NCI-H69 (cell line): ENCODE measurements at places on chromosomes 2 and 18.

- no peak for DNase-seq
Observed at GRCh38 chr2:19226871-19227270, 131.6 kb downstream of the OSR1 start.

DNA sequence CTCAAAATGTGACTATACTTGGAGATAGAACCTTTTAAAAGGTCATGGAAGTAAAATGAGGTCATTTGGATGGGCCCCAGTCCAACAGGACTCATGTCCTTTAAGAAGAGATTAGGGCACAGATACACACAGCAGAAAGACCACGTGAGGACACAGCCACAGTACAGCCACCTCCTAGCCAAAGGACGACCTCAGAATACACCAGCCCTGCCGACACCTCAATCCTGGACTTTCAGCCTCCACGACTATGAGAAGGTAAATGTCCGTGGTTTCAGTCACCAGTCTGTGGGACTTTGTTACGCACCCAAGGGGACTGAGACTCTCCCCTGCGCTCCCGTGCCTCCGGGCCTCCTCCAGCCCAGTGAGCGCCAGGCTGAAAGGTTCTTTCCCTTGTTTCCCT lies 30.2 kb upstream of the HPCAL1 start:
- DNase-seq = no peak

DNA sequence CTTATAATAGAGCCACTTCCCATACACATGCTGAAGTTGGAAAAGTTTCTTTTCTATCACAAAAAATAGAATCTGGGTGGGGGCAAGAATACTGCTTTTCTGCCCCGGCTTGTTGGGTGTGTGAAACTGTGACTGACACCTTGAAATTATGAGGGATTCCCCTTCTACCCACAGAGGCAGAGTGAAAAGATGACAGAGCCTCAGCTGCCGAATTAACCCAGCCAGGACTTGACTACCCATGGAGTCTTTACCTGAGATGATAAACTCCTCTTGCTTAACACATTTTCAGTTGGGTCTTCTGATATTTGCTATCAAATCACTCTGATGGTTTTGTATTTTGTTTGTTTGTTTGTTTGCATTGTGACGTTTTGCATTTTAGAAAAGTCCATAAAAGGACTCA lies 66.0 kb upstream of the PMAIP1 start:
- DNase-seq = no peak

- DNase-seq = peak; percentile 62
Observed at GRCh38 chr2:168182550-168183249, 64.7 kb downstream of the STK39 start.

DNA sequence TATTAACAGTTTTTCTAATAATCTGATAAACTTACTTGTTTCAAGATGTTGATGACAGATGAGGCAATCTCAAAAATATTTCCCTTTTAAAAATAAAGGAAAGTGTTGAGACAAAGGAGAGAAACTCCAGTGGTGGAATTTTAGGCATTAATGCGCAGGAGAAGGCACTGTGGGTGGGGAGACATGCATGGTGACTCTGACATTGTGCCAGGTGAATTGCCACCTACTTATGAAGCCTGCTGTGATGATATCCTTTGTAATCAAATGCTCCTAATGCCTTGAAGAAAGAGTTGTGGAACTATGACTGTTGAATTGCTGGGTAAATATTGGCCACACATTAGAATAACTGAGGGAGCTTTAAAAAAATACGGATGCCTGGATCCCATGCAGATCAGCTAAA lies 101.4 kb downstream of the PLA2R1 start:
- peak; percentile 90 for DNase-seq

GRCh38 chr2:220664272-220665107 lies 907.6 kb downstream of the EPHA4 start:
- DNase-seq = no peak

GRCh38 chr2:209425471-209426071 lies 1.7 kb downstream of the MAP2 start:
- DNase-seq = peak; percentile 80

GRCh38 chr2:114089636-114090319 lies 199.9 kb downstream of the ACTR3 start:
- no peak for DNase-seq

DNA sequence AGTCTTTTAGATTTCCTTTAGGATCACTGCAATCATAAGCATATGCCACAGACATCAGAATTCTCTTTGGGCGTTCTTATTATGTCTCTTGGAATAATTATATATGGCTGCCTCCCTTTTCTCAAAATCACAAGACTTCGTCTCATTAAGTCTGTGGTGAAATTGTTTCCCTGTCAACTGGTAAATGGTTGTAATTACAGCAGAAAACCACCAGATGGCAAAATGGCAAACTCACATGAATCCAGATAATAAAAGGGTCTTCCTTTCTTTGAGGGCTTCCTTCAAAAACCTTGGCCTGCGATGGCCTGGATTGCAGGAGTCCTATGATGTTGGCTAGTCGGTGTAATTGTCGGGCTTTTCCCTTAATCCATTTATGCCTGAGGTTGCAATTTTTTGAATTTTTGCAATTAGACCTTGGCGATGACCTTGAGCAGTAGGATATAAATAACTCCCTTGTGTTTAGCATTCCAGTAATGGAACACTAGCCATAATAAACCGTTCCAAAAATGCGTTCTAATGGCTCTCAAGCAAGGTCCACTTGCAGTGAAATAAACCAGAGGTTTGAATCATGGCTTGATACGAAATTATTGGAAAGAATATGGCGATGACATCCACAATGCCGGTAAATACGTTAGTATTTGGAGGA lies 656.4 kb downstream of the MBD2 start:
- peak; percentile 77 for DNase-seq

- peak; percentile 5 for DNase-seq
Observed at GRCh38 chr2:236177604-236177966, 9.4 kb upstream of the GBX2 start.

DNA sequence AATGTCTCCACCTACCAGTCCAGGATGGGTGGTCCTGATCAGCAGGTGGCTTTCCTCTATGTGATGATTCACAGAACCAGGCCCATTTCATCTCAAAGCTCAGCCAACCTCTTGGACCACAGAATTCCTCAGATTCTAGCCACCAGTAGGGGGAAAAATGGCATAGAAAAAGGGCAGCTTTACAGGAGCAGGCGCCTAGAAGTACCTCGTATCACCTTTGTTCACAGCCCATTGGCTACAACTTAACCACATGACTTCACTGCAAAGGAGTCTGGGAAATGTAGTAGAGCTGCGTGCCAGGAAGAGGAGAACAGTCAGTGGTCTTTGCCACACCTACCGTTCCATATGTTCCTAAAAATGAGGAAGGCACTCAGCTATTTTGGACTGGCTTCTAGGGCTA lies 62.8 kb upstream of the DTNA start:
- DNase-seq = peak; percentile 53

DNA sequence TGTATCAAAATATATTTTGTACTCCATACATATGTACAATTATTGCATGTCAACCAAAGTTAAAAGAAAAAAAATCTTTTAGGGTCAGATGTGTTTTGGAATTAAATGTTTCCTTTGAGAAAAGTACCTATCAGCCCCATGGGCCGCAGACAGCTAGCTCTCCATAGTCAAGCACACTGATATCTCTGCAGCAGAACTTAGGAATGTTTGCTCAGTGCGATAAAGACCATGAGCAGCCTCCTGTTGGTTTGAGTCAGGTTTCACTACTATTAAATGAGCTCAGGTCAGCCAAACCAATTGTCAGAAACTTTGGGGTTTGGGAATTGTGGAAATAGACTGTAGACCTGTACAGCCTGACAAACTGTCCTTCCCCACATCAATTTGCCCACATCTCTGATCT lies 33.7 kb downstream of the LCT start:
- DNase-seq = no peak

GRCh38 chr2:240724431-240724830 lies 32.8 kb downstream of the AQP12A start:
- DNase-seq = no peak

DNA sequence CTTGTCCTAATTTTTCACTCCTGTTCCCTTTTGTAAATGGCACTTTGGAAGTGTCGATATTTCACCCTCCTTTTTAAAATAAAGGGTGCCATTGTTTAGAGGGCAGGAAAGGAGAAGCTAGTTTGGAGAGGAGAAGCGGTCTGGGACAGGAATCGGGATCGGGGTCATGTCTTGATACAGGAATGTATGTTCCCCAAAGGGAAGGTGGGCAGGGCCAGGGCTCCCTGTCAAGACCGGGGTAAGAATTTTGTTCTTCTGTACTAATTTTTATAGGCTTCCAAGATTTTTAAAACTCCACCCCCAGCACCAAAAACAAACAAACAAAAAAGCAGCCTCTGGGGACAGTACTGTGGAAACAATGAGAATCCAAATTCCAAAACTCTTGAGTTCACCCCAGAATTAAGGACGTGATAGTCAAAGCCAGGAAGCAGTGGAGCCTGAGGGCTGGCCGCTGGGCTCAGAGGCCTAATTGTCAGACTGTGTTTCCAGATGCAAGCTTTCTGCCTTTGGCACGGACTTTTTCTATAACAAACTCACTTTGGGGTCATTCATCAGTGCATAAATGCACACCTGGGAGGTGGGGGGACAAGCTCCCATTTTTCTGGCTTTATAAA lies 250.4 kb upstream of the SIX2 start:
- DNase-seq = no peak

DNA sequence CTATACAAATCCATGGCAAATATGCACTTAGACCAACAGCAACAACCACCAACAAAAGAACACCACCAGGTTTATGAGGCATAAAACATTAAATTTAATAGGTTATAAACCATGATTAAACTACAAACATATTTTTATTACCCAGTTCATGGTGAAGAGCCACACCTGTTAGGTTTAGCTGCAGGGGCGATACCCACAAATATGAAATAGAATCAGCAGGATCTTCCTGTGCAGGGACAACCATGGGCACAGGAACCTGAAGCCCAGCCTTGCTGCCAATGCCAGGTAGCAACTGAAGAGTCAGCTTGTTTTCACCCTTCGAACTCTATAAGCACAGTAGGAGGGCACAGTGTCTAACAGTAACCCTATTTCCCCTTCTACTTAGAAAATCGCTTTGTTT lies 675.0 kb downstream of the SATB2 start:
- DNase-seq = peak; percentile 53

GRCh38 chr2:217158928-217159327 lies 299.1 kb upstream of the TNP1 start:
- no peak for DNase-seq

DNA sequence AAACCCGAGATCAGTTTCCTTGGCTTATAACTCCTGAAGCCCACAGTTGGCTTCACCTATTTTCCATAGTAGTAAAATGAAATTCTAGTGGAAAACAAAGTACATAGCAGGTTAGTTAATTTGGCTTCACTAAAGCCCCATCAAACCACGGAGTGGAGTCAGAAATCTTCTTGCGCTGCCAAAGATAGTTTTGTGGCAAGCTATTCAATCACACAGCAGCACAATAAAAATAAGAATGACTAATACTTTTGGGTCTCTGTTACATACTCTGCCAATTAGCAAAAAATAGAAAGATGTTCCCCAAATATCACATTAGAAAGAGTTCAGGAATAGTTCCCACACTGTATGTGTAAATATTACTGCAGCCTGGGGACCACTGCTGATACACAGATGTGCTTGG lies 175.2 kb upstream of the NOL4 start:
- no peak for DNase-seq

GRCh38 chr2:102284611-102285010 lies 26.8 kb upstream of the IL1RL1 start:
- no peak for DNase-seq

DNA sequence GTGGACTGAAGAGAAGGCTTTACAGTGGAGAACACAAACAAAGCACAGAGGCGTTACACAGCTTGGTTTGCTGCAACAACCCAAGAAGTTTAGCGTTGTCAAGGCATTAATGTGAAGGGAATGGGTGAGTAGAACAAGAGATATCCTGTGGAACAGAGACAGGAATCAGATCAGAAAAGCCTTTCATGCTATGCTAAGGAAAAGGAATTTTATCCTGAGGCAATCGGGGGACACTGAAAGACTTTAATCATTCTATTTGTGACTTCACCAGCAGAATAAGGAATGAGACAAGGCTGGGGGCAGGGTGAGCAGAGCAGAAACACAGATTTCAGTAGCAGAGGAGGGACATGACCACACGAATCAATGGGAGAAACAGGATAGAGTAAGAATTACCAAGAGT lies 600.7 kb downstream of the IRS1 start:
- no peak for DNase-seq

DNA sequence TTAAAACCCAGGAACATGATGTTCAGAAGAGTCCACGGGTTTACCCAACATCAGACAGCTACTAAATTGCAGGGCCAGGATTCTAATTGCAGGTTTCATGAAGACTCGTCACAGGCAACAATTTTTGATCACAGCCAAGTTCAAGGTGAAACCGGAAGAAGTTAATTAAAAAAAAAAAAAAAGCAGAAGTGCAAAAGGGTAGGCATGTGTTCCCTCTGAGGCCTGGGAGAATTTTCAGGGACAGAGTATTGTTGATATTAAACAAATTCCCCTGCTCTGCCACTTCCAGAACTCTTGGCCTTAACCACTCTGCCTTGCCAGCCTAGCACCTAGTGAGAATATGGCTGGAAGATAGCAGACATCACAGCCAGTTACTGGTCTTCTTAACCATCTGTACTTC lies 99.4 kb upstream of the TRIB2 start:
- DNase-seq = no peak

DNA sequence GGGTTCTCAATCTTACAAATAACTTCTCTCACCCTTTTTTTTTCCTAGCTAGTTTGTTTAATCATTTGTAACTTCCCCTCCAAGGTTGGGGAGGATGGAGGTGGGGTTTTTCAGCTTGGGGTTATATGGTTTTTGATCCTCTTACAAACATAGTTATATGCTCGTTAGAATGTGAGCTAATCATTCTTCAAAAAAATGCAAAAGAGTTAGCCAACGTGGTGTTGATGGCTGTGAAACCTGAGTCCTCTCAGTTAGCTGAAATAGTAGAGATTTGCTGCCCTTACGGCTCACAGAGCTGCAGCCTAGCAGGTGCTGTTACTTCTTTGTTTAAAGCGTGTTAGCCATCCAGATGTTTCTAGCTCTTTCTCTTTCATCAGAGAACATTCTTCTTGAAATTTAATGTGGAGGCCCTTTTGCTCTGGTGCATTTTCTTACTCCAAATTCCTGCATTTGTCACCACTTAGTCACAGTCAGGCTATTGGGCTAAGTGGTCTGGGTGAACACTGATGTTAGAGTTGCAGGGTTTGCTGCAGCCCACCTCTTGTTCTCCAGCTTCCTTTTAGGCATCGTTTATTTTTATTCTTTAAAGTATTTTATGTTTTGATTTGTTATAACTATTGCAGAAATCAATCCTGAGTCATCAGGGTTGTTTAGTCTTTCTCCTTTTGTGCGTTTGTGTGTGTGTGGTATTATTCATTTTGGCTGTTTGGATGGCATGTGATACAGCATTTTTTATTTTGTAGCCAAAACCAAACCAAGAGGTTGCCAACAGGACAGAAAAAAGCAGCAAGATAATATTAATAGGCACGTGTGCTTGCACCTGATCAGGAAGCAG lies 41.1 kb downstream of the LIMS1 start:
- DNase-seq = no peak

- peak; percentile 1 for DNase-seq
Observed at GRCh38 chr2:109348671-109349502, 219.9 kb downstream of the SH3RF3 start.

- DNase-seq = no peak
Observed at GRCh38 chr2:61705625-61706024, 148.2 kb downstream of the FAM161A start.
